ENCODE measurements at places on chromosomes 12 and 14. TPM values are rescaled to one million over a fixed set of nuclear protein-coding genes. Genes with fewer than 3 reads are reported as not detected.

DNA sequence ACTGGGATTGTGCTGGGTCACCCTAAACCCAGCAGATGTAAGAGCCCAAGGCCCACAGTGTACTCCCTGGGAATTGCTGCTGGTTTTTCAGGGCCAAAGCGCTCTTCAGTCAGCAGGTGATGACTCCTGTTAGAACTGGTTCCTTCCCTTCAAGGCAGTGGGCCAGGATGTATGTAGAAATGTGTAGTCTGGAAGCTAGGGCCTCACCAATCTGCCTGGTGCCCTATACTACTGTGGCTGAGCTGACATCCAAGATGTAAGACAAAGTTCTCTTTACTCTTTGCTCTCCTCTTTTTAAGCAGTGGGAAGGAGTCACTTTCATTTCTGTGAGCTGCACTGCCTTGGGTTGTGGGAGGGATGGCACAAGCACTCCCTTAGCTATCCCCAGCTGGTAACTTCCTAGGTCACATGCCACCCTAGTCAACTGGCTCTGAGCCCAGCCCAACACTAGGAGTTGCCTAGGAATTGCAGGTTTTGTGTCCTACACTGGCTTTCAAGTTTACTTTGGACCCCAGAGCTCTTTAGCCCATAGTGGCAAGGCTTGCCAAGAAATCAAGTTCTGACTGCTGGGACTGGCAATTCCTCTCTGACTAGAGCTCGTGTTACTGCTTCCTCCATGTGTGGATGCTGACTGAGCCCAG is 249.2 kb downstream of the C12orf50 start:
- DNase-seq = no peak

The IGF1 gene
- 7.5 TPM for total RNA-seq

- no peak for DNase-seq
Measured at GRCh38 chr12:32548691-32549281, 130.3 kb upstream of the DNM1L start.

DNA sequence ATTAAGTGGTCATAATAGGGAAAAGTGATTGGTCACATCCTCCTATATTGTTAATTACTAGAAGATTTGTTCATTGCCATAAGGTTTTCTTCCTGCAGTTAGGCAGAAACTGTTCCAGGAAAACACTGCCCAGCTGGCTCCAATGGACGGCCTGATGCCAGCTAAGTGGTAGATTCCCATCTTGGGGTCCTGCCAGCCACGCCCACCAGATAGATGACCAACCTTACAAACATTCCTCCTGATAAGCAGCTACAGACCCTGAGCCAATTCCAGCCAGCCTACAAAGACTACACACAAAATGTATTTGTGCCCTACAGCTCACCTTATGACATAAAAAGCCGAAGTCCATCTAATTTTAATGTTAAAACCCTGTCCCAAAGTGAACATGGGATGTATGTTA is 685.9 kb upstream of the USP15 start:
- no peak for DNase-seq

DNA sequence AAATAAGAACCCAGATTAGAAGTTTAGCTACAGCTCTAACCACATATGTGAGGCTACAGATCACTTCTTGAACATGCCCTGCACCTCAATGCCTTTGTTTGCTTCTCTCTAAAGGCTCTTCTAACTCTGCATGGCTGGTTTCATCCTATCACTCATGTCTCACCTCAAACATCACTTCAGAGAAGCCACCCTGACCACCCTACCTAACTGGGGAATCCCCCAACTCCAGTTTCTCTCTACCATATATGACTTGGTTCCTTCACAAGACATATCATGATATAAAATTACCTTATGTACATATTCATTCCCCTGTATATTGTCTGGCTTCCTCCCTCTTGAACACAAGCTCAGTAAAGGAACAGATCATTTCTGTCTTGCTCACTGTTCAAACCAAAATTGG is 250.2 kb upstream of the GRIP1 start:
- DNase-seq = no peak

- no peak for DNase-seq
Measured at GRCh38 chr12:34291001-34291400, 268.7 kb downstream of the ALG10 start.

The AJUBA gene
- total RNA-seq = 8.5 TPM

Measured in SK-MEL-5 (cell line).